ENCODE measurements at places on chromosomes 16 and 17. TPM values are rescaled to one million over a fixed set of nuclear protein-coding genes. Genes with fewer than 3 reads are reported as not detected.

DNA sequence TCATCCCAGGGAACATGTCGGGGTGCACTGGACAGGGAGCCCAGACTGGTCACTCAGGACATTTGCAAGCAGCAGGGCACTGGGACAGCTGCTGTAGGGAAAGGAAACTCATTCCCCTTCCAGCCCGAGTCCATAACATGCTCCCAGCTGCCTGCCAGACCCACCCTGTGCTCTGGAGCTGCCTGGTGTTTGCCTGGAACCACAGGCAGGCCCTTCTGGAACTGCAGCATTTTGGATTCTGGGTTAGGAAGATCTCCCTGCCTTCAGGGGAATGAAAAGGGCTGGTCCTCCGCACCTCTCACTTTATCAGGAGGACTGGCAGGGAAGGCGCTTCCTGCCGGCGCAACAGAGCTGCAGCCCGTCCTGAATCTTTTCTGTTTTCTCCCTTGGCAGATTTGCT, 41.2 kb downstream of the MEAK7 start:
- no peak for DNase-seq

- no peak for DNase-seq
These were observed 30.2 kb upstream of the FAAP100 start for GRCh38 chr17:81582341-81582740.

- DNase-seq, result no peak
These were observed 7.3 kb downstream of the MTMR4 start for GRCh38 chr17:58507123-58507634.

DNA sequence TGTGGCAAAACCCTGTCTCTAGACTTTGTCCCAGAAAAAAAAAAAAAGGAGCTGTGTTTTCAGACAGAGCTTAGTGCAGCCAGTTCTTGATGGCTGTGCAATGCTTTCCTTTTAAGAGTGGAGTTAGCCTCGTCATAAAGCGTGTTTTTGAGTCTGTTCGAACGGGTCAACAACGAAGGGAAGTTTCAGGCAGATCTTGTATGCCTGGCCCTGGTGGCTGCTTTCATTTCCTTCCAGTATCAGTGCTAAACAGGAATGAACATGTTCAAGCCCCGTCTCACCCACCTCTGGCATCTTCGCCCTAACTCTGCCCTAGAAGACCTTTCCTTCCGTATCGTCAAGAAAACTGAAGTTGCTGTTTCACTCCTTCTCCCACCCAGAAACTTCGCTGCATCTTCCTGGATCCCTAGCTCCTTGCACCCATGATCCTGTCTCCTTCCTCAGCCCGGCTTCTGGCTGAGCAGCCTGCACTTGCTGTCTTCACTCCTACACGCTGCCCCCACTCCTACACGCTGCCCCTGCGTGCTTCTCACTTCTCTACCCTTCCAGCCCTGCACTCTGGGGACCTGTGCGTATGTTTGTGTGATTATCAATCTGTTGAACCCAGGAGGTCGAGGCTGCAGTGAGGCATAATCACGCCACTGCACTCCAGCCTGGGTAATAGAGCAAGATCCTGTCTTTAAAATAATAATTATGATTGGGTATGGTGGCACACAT, 55.3 kb downstream of the USP10 start:
- DNase-seq, result no peak

GRCh38 chr17:77830816-77831473, 127.6 kb upstream of the TNRC6C start:
- DNase-seq, result no peak

ITGB4 gene
- 18.0 TPM for total RNA-seq

CPPED1 gene
- total RNA-seq, result 7.5 TPM

GRCh38 chr17:69714669-69715068, 300.2 kb downstream of the MAP2K6 start:
- no peak for DNase-seq

GRCh38 chr17:44672479-44673093, 16.3 kb downstream of the MEIOC start:
- DNase-seq, result peak; percentile 33

- no peak for DNase-seq
These were observed 25.1 kb downstream of the NT5M start for GRCh38 chr17:17328251-17328650.

DNA sequence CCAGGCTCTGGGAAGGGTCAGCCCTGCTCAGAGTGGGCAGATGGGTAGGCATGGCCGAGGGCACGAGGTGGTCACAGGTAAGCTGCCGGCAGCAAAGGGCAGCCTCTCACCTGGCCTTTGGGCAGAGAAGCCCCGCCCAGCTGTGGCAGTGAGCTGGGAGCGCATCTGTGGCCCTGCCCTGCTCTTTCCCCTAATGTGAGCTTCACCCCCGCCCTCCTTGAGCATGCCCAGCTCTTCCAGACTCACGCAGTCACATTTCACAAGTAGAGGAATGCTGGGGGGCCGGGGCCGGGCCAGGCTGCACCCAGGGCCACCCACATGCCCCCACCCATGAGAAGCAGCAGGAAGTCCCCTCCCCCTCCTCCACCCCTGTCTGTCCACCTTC, 40.7 kb upstream of the SLC38A10 start:
- no peak for DNase-seq

DNA sequence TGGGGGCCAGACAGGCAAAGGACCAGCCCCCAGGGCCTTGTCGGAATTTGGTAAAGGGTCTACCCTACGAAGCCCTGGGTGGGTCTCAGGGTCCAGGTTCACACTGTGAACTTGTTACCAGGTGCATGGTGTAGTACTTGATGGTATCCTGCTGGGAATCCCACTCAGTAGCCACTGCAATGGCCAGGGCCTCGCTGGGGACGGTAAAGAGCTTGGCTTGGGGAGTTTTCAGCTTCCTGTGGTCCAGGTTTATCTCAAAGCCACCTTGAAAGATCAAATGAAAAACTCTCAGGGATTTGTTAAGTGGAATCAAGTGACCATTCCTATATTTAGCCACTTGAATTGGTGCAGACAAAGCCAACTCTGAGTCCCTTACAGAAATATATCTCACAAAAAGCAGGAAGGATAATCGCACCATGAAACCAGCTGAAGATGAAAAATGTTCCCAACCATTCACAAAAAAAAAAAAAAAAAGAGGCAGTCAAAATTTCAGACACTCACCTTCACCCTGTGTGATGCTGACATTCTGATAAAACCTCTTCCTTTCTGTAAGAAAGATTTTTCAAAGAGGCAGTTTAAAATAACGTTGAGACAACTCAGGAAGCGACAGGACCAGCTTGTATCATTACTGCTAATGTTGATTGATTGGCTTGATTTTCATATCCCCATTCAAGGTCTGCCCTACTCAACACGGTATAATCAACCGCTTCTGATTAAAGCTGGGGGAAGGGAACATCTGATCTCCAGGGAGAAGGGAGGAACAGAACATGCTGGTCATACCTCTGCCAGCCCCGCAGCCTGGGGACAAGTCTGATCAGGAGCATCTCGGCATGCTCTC, 10.6 kb downstream of the ATPAF2 start:
- DNase-seq, result no peak

DNA sequence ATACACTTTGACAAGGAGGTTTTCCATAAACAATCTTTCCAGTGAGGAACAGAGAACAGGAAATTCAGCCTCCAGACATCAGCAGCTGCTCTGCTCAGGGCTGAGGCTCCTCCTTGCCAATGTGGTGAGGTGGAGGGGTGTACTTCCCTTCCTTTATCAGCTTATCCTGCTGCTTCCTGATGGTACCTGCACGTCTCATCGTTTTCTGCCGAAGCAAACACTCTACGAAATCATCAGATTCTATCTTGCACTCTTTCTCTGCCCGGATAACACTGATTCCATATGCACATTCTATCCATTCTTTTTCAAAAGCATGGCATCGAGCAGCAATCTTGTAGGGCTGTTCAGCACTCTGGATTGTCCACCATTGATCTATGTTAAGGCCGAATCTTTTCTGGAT, 15.4 kb upstream of the SEZ6 start:
- DNase-seq, result no peak

ENGASE gene
- total RNA-seq, result 4.4 TPM

GRCh38 chr16:66359811-66360608, 6.5 kb upstream of the CDH5 start:
- DNase-seq, result no peak

GRCh38 chr17:9906616-9907015, 1.5 kb upstream of the RCVRN start:
- DNase-seq, result no peak

DNA sequence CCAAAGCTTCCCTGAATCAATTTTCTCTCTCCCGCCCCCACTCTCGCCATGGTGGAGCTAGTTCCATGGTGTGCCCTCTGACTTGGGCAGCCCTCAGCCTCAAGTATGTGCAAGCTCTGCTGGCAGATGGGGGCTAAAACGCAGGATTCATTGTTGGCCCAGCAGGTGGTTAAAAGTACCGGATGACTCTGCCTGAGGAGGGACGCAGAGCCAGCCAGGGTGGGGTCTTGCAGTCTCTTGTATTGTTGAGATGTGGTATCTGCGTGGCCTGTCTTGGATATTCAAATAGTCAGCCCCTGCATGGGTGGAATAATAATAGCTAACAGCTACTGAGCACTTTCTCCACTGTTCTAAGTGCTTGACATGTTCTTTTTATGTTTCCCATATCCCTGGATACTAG, 36.7 kb upstream of the CPNE2 start:
- no peak for DNase-seq

OTOP2 gene
- total RNA-seq, result not detected

MPO gene
- total RNA-seq, result not detected

GRCh38 chr17:53765609-53766008, 57.1 kb upstream of the KIF2B start:
- no peak for DNase-seq

- no peak for DNase-seq
These were observed 257.9 kb downstream of the SOX9 start for GRCh38 chr17:72378414-72379390.

DNA sequence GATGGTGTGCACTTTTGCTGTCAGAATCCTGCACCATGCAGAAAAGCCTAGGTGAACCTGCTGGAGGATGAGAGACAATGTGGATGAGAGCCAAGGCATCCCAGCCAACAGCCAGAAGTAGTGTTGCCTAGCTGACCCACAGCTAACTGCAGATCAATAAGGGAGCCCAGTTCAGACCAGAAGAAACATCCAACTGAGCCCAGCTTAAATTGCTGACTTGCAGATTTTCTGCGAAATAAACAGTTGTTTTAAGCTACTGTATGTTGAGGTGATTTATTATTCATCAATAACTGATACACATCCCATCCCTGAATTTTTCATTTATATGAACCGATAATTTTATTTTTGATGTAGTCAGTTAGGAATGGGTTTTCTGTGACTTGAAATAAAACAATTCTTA, 39.2 kb upstream of the TOX3 start:
- no peak for DNase-seq

GRCh38 chr17:30970831-30971567, at the start of gene RNF135:
TSS of gene RNF135 (plus strand) at chr17:30971039. CDS start at chr17:30971074, 35 bp downstream.
- DNase-seq, result peak; percentile 89

ALOX12B gene
- 0.64 TPM for total RNA-seq

All from NCI-H460 (cell line).